GM23248 (cell line): ENCODE measurements at places on chromosomes 5 and 9. TPM values are rescaled to one million over a fixed set of nuclear protein-coding genes. Genes with fewer than 3 reads are reported as not detected.

- DNase-seq, result peak; percentile 87
Measured at GRCh38 chr5:139690064-139690802, 42.1 kb downstream of the CXXC5 start.

GRCh38 chr9:15277400-15278090 lies 29.5 kb downstream of the TTC39B start:
- DNase-seq, result peak; percentile 55

DNA sequence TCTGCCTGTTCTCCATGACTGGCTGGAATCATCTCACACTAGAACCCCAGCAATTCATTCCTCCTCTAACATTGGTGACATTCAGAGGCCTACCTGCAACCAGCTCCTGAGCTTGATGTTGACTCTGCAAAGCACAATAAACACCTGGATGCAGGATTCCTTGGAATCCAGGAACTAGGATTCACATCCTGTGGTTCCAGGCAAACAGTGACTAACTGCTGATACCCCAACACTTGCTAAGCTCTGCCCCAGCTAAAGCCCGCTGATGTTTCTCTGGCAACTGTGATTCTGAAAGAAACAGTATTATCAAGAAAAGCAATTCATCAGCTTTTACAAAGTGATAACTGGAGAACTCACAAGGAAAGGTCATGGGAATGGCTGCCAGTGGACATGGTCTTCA lies 29.2 kb downstream of the SUSD1 start:
- no peak for DNase-seq

DNA sequence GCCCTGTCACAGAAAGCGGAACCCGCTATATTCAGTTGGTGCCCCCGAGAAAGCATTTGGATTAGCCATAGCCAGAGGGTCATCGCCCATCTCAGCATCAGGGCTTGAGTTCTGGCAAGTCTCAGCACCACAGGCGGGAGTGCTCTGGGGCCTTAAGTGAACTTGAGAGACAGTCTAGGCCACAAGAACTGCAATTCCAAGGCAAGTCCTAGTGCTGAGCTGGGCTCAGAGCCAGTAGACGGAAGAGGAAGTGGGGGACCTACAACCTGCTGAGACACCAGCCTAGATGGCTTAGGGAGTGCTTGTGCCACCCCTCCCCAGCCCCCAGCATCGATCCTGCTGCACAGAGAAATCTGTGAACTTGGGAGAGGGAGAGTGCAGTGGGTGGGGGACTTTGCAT lies 594.9 kb downstream of the CCDC171 start:
- DNase-seq, result no peak

GRCh38 chr5:72633041-72633445 lies 125.8 kb upstream of the ZNF366 start:
- peak; percentile 51 for DNase-seq

GRCh38 chr5:103394676-103395075 lies 136.1 kb downstream of the MACIR start:
- no peak for DNase-seq

DNA sequence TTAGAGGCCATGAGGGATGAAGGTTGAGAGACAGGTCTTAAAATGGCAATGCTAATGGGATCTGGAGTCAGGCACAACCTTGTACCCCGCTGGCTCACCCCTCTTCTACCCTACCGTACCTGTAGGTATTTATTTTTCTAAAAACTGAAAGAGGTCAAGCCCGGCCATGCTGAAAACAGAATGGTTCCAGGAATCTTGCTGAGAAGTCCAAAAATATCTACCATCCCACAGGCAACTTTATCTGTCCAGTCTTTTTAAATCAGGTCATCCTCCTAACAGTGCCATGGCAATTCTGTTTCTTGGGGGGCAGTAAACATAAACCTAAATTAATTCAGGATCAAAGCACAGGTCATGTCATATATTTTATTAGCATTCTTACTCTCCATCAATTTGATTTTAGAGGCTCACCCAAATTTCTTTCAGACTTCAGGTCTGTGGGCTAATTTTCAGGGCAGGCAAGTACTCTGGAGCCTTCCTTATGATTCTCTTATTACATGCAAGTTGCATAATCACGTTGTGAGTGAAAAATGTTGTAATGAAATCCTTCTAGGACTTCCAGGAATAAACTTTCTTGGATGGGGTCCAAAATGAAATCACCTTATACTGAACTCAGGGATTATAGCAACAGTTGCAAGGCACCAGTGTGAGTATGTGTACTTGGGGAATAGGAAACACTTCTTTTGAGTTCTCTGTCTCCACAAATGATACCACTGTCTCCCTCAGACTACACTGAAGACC lies 102.7 kb upstream of the NREP start:
- DNase-seq, result peak; percentile 86

DNA sequence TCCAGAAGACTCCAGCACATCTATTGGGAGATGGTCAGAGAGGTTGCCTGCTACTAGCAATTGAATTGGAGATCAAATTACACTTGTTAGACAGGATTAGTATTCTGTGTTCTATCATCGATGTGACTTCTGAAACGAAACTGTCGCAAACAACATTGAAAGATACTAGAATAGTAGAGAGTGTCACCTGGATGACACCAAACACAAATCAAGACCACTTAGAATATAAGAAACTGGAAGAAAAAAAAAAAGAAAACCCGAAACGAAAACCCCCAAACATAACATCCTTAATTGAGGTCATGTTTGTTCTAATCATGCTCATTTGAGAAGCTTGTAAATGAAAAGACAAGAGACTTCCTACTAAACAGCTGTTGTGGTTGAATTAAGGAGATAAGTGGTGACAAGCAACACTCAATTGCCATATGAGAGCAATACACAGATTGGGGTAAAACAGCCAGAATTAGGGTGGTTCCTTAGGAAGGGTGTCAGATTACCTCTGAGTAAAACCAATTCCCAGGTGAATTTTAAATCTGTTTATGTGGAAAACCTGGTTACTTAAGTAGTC lies 97.6 kb downstream of the BASP1 start:
- DNase-seq, result peak; percentile 41

GRCh38 chr5:145237843-145238242 lies 597.3 kb downstream of the PRELID2 start:
- peak; percentile 66 for DNase-seq

GRCh38 chr9:73038089-73038509 lies 85.2 kb upstream of the ALDH1A1 start:
- peak; percentile 4 for DNase-seq

- peak; percentile 19 for DNase-seq
Measured at GRCh38 chr5:138369706-138370105, 17.2 kb downstream of the KDM3B start.

DNA sequence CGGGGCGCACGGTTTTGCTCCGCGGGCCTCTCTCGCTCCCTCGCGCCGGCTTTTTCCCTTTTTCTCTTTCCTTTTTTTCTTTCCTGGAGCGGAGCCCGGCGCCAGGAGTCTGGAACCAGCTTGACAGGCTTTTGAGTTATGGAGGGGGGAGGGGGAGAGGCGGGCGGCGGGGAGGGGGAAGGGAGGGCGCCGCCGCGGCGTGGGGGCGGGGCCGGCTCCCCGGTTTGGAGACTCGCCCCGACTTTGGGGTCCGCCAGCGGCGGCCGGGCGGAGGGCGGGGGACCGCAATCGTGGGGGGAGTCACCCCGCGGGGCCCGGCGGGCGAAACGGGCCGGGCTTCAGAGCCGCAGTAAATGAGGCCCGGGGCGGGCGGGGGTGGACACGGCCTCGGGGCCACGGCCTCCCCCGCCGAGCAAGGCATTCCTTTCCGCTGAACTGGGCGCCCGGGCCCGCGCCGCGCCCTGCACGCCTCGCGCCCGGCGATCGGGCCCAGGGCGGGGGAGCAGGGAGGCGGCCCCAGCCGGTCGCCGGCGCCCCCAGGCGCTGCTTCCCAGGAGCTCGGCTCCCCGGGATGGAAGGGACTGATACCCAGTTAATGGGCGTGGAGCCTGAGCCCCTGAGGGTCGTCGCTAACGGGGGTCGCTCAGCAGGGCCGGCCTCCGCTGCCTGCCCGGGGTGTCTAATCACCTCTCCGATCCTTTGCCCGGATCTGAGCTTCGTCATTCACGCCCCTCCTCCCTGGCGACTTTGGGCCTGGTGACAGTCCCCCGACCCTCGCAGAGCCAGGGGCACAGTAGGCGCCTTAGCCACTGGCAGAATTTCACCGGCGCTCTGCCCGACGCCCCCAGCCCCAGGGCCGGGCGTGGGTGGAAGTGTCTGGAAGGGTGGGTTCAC lies 138.1 kb downstream of the C9orf50 start:
- peak; percentile 98 for DNase-seq

PCDHB15 gene
- polyA plus RNA-seq, result 1.5 and 1.9 TPM in 2 replicates

SPATA31D4 gene
- not detected in 2 replicates for polyA plus RNA-seq

ADAMTS16 gene
- 0.11 and 0.65 TPM in 2 replicates for polyA plus RNA-seq

HSD17B3 gene
- polyA plus RNA-seq, result not detected in 2 replicates

ENG gene
- polyA plus RNA-seq, result 226 and 232 TPM in 2 replicates

RNF180 gene
- polyA plus RNA-seq, result 0.04 and 0.10 TPM in 2 replicates

ARHGEF37 gene
- polyA plus RNA-seq, result 0.42 and 0.51 TPM in 2 replicates

HACD4 gene
- polyA plus RNA-seq, result 2.7 and 3.8 TPM in 2 replicates

PCA3 gene
- polyA plus RNA-seq, result not detected in 2 replicates

DBN1 gene
- 160 and 163 TPM in 2 replicates for polyA plus RNA-seq
